ENCODE measurements at places on chromosomes 5 and 9.

DNA sequence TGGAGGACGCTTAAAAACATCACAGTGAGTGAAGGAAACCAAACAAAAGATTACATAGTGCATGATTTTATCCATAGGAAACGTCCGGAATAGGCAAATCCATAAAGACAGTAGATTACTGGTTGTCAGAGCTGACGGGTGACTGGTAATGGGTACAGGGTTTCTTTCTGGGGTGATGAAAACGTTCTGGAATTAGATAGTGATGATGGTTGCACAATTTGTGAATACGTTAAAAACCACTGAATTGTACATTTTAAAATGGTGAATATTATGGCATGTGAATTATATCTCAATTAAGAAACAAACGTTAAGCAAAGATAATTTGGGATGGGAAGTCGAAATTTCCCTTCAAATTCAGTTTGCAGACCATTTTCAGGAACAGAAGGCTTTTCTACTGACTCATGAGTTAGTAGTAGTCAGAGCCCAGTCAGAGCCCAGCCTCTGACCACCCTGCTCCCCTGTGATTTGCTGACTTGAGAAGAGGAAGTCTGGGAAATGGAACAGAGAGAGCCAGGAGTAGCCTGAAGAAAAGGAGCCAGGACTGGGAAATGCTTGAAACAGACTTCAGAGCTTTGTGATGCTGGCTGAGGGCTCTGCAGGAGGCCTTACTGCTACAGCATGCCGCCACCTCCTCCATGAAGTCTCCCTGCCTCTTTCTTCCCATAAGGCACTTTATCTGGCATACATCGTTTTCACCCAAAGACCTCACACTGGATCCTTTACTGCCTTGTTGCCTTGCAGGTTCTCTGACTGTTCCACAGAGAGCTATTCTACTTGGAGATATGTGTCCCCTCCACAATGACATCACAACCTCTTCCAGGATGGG, 46.4 kb upstream of the CTNNA1 start:
- DNase-seq = no peak
- H3K27me3 ChIP-seq = peaks cover 43% of the 10 kb centered on the region
- no peaks in the 10 kb centered on the region for H3K4me1 ChIP-seq
- no peaks in the 10 kb centered on the region for H3K36me3 ChIP-seq
- H3K27ac ChIP-seq = no peak overlapping the region

- DNase-seq = no peak
- H3K36me3 ChIP-seq = no peaks in the 10 kb centered on the region
- H3K27ac ChIP-seq = no peak overlapping the region
- no peak overlapping the region for H3K4me3 ChIP-seq
- no peaks in the 10 kb centered on the region for H3K27me3 ChIP-seq
- H3K4me1 ChIP-seq = peaks cover 3% of the 10 kb centered on the region
These were observed 14.4 kb downstream of the RXRA start for GRCh38 chr9:134340475-134341160.

DNA sequence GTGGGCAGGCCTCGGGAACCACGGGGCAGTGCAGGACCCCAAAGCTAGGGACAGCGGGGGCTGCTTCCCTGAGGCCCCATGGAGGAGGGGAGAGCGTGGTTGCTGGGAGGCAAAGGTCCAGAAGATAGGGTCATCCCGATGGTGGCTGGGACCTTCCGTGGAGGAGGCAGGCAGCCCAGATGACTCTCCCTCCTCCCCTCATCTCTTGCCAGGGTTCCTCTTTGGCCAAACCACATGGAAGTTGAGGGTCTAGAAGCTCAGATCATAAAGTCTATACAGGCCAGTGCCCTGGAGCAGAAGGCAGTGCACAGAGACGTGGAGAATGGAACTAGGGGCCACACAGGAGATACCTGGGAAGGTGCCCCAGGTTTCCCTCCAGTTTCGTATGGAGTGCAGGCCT, 22.6 kb downstream of the DAB2IP start:
- DNase-seq = no peak
- no peaks in the 10 kb centered on the region for H3K4me1 ChIP-seq
- no peak overlapping the region for H3K4me3 ChIP-seq
- H3K27ac ChIP-seq = no peak overlapping the region
- H3K36me3 ChIP-seq = no peaks in the 10 kb centered on the region
- H3K27me3 ChIP-seq = peaks cover 2% of the 10 kb centered on the region

- H3K36me3 ChIP-seq = no peaks in the 10 kb centered on the region
- no peak overlapping the region for H3K4me3 ChIP-seq
- DNase-seq = no peak
These were observed 25.0 kb upstream of the AUH start for GRCh38 chr9:91386765-91387164.

- no peaks in the 10 kb centered on the region for H3K4me1 ChIP-seq
- H3K4me3 ChIP-seq = no peak overlapping the region
- H3K36me3 ChIP-seq = no peaks in the 10 kb centered on the region
These were observed 79.4 kb downstream of the WWC1 start for GRCh38 chr5:168370831-168371230.

Measured in activated CD4-positive, alpha-beta T cell treated with anti-CD3 and anti-CD28 coated beads, Interleukin-2, amount 10 ng/mL, durations not matched to agents 24 days and 14 days (primary cell).